ENCODE measurements at places on chromosomes 12 and 14. TPM values are rescaled to one million over a fixed set of nuclear protein-coding genes. Genes with fewer than 3 reads are reported as not detected.

The PSME2 gene
- total RNA-seq = 404 TPM

The FSCB gene
- not detected for total RNA-seq

- no peak for DNase-seq
- no peak overlapping the region for H3K4me3 ChIP-seq
- H3K27me3 ChIP-seq = no peaks in the 10 kb centered on the region
- no peaks in the 10 kb centered on the region for H3K4me1 ChIP-seq
Observed at GRCh38 chr14:97854918-97855317, 1057.7 kb downstream of the VRK1 start.

GRCh38 chr12:110277530-110278254 is 3.4 kb upstream of the ATP2A2 start:
- no peaks in the 10 kb centered on the region for H3K27me3 ChIP-seq
- peaks cover 4% of the 10 kb centered on the region for H3K4me1 ChIP-seq
- H3K27ac ChIP-seq = no peak overlapping the region
- H3K36me3 ChIP-seq = peaks cover 6% of the 10 kb centered on the region

GRCh38 chr12:50637870-50638481 is 125.9 kb upstream of the ATF1 start:
- peak overlapping the region; percentile 71 for H3K27ac ChIP-seq
- peaks cover 41% of the 10 kb centered on the region for H3K4me1 ChIP-seq
- no peaks in the 10 kb centered on the region for H3K27me3 ChIP-seq
- no peak overlapping the region for H3K4me3 ChIP-seq

The ADCY6 gene
- 0.21 TPM for total RNA-seq

DNA sequence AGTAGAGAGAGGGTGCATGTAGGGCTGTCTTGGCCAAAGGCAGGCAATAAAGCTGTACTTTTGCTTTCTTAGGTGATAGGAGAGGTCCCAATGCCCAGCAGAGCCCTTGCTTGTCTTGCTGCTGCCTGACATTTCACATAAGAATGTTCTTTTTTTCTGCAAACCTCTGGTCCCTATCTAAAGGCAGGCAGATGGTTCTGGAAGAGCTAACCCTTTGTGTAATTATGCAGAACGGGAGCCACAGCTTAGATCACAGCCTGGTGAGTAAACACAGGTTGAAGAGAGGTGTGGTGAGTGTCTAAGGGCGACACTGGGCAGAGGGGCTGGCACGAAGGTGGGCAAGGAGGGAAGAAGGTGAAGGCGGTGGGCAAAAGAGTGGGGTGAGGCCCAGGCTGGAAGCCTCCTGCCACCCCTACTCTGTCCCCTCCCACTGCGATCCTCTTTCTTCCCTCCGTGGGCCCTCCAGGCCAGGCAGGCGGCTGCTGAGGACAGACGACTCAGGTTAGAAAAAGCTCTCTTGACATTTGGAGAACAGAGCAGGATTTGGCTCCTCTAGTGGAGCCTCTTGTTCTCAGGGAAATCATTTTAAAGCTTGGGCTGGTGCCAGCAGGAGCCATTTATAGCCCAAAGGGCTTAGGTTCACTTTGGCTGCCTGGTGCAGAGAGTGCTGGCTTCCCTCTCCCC is 42.8 kb downstream of the PRMT8 start:
- no peak overlapping the region for H3K4me3 ChIP-seq
- H3K36me3 ChIP-seq = no peaks in the 10 kb centered on the region
- no peak overlapping the region for H3K27ac ChIP-seq

DNA sequence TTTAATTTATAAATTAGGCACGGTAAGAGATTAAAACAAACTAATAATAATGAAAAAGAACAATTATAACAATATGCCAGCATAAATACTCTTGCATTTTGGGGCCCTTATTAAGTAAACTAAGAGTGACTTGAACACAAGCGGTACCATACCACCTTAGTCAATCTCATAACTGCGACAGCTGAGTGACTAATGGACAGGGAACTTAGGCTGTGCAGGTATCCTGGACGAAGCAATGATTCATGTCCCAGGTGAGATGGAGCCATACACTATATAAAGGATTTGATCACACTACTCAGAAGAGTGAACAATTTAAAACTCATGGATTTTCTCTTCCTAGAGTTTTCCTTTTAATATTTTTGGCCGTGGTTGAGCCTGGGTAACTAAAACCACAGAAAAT is 4.3 kb downstream of the KLRC4 start:
- H3K4me3 ChIP-seq = no peak overlapping the region
- no peaks in the 10 kb centered on the region for H3K4me1 ChIP-seq
- DNase-seq = no peak
- H3K36me3 ChIP-seq = no peaks in the 10 kb centered on the region

The CBLN3 gene
- 8.6 TPM for total RNA-seq

GRCh38 chr14:94081386-94081820 is 293 bp downstream of the IFI27L1 start:
- no peaks in the 10 kb centered on the region for H3K27me3 ChIP-seq
- H3K36me3 ChIP-seq = peaks cover 34% of the 10 kb centered on the region
- H3K4me1 ChIP-seq = peaks cover 46% of the 10 kb centered on the region
- peak overlapping the region; percentile 99 for H3K27ac ChIP-seq
- H3K4me3 ChIP-seq = peak overlapping the region; percentile 99
- no peak for DNase-seq

All from activated CD4-positive, alpha-beta memory T cell treated with anti-CD3 and anti-CD28 coated beads for 36 hours (primary cell).